Neural crest cell (in vitro differentiated cells): ENCODE measurements at places on chromosomes 4 and X.
A peak's percentile ranks its signal among the peaks of the same experiment; 100 is the strongest.

DNA sequence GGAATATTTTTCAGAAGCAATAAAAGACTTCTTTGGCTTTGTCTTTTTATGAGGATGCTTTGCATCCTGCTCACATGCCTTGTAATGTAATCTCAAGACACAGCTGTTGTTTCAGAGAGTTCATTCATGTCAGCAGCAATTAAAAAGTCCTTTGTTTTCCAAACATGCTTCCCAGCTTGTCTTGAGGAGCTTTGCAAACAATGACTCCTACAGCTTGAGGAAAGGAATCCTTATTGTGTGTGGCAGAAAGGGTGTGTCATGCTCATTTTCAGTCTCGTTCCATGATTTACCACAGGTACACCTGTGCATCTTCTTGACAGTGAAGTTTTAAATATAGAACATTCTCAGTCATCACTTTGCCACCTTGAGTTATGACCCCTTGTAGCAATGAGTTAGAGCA lies 139.2 kb upstream of the AADAT start:
- H3K27me3 ChIP-seq = no peaks in the 10 kb centered on the region
- no peak overlapping the region for H3K4me3 ChIP-seq
- no peaks in the 10 kb centered on the region for H3K36me3 ChIP-seq
- no peaks in the 10 kb centered on the region for H3K4me1 ChIP-seq

DNA sequence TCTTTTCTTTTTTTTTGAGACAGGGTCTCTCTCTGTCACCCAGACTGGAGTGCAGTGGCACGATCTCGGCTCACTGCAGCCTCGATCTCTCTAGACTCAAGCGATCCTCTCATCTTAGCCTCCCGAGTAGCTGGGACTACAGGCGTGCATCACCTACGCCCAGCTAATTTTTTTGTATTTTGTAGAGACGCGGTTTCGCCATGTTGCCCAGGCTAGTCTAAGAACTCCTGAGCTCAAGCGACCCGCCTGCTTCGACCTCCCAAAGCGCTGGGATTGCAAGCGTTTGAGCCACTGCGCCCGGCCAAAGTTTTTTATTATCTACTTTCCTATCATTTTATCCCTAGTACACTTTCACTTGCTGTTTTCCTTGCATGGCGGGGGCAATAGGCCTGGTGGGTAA lies 1.4 kb downstream of the UBA6 start:
- DNase-seq = no peak
- H3K27ac ChIP-seq = no peak overlapping the region
- no peaks in the 10 kb centered on the region for H3K27me3 ChIP-seq
- H3K4me1 ChIP-seq = peaks cover 25% of the 10 kb centered on the region

DNA sequence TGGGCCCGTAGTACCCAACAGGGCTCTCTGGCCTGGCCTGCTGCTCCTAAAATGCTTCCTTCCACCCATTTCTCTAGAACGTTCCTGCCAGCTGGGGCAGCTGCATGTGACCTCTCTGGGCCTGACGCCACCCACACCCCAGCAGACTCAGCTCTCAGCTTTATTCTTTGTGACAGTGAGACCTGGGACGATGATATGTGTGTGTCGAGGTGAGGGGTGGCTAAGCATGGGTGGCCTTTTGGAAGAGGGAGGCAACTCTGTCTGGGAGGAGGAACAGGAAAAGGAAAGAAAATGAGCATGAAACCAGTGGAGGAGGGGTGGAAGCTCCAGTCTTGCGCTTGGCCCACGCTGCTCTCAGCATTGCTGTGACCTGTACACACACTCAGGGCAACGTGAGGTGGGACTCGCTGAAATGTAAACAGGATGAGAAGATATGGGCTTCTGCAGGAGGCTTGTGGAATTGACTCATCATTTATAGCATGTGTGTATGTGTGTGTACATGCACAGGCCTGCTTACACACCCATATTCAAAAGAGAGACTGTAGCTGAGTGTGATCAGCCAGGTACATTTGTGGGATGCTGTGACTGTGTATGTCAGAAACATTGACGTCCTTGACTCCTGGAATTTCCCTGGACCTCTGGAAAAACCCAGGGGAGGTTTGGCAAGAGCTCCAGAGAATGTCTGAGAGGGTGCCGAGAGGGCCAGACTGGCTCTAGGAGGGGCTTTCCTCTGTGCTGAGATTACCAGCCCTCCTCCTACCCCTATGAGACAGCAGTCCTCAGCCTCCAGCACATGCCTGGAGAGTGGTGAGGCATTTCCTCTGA lies 137.9 kb downstream of the PJA1 start:
- peak overlapping the region; percentile 73 for H3K27ac ChIP-seq
- no peaks in the 10 kb centered on the region for H3K27me3 ChIP-seq
- H3K4me3 ChIP-seq = no peak overlapping the region

GRCh38 chrX:6456196-6456595 lies 78.7 kb downstream of the VCX3A start:
- H3K4me1 ChIP-seq = peaks cover 3% of the 10 kb centered on the region
- no peak overlapping the region for H3K27ac ChIP-seq
- DNase-seq = no peak
- H3K36me3 ChIP-seq = no peaks in the 10 kb centered on the region
- no peak overlapping the region for H3K4me3 ChIP-seq
